ENCODE measurements at places on chromosomes 4 and X.

DNA sequence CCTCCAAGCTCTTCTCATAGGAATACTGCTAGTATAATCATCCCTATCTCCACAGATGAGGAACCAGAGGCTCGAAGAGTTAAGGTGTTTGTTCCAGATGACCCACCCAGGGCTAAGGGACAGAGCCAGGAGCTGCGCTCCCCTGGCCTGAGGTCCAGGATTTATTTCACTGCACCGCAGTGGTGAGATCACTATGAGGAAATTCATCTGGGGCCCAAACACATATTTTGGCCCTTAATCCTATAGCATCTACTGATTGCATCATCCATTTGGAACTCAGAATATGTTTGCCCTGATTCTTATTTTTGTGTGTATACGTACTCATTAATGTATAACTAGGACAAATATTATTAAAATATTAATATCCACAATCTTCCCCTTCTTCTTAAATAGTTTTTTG, 100.1 kb upstream of the RBPJ start:
- DNase-seq: no peak

- DNase-seq: no peak
These were observed 140.5 kb upstream of the RAPGEF2 start for GRCh38 chr4:158962393-158962792.

GRCh38 chr4:41418444-41418843, 119.5 kb upstream of the LIMCH1 start:
- no peak for DNase-seq

DNA sequence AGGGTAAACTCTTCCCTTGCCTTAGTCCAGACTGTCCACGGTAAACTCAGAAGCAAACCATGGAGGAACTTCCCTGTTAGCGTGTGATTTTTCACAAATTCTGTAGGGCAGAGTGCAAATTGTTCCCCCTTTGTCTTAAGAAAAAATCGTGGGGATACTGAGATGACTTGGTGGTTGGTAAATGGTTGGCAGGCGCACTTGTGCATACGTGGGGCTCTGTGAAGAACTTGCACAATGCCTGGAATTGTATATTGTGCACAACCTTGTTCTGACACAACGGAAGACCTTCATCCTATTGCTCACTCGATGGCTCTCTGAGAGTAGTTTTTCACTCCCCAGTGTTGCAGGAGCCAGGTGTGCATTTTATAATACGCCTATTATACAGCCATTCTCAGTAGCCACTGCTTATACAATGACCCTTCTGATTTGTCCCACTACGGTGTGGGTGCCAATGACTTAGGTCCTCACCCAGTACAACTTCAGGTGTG, 150.0 kb downstream of the SPRY1 start:
- DNase-seq: no peak

DNA sequence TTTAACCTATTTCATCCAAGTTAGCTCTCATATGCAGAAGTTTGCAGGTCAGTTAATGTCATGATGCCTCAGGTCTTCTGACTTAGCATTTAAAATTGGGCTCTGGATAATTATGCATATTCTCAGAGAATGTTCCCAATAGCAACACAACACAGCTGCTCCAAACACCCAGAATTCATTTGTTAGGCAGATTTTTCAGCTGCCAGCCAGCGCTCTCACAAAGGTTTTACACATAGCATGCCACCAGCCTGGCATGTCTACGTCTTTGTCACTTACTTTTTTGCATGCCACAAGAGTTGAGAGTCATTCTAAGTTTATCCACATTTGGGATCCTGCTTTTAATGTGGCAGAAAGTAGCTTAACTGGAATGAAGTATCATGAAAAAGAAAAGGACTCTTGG, 84.8 kb downstream of the LIMCH1 start:
- DNase-seq: peak; percentile 22

- DNase-seq: no peak
These were observed 181.4 kb downstream of the AMELX start for GRCh38 chrX:11474576-11474975.

- no peak for DNase-seq
These were observed 189.7 kb downstream of the PDGFC start for GRCh38 chr4:156781852-156782251.

DNA sequence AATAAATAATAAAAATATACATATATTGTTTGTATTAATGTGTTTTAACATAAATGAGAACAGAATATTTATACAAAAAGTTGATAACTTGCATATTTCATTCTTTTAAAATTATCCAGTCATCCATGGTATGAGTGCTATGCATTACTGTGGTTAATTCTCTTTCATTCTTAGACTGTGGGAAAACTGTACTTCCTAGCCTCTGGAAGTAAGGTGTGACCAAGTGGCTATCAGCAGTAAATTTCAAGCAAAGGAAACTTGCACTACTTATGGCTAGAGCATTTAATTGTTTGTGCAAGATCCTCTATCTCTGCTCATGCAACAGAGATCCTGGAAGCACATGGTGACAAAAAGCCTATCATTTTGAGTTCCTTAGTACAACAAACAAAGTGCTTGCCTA, 1054.5 kb upstream of the PABPC4L start:
- DNase-seq: no peak

GRCh38 chrX:25337841-25338240, 322.1 kb upstream of the ARX start:
- DNase-seq: no peak

- no peak for DNase-seq
These were observed 249.8 kb upstream of the AADAT start for GRCh38 chr4:170339522-170339921.

DNA sequence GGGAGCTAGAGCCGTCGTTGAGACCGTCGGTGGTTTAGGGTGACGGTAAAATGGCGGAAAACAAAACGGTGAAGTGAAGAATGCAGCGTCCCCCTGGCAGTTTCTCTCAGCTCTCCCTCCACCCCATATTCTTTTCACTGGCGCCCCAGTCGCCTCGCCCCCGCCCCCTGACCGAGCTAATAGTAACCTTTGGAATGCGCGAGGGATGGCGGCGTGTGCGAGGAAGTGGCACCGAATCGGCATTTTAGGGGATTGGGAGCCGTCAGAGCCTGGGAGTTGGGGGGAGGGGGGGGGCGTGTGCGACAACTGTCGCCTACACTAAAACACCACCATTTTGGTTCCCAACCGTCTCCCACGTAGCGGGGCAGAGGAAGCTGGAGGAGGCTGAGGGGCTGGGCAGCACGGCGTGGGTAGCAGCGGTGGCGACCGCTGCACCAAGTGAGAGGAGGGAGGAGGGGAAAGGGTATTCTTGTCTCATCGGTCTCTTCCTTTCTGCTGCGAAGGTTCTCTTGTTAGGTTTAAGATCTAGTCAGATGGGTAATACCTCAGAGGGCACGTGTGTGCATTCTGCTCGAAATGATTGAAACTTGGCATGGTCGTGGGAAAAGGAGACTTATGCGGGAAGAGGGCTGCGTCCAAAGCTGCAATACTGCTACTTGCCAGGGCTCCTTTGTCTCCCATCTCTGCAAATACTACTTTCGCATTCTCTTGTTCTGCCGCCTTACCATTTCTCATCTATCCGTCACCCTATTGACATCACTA, 840 bp downstream of the ZNF711 start:
- no peak for DNase-seq

GRCh38 chr4:78654807-78655206, 103.2 kb downstream of the ANXA3 start:
- DNase-seq: no peak

DNA sequence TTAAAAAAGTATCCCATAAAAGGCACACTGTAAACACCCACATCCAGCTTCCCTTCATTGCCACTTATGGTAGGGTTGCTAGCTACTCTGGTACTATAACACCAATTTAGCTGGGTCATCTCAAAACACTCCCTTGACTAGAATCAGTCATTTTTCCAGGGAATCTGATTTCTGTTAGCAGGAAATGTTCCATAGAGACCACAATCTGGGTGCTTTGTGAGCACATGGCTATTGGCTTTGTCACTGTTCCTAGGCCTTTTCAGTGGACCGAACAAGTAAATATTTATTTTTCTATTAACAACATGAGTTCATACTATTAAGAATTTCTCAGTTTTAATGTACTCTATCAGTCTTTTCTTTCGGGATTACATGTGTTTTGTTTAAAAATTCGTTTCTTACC, 404.7 kb upstream of the GNPDA2 start:
- no peak for DNase-seq

GRCh38 chr4:122346036-122346435, 32.8 kb upstream of the ADAD1 start:
- DNase-seq: no peak

- no peak for DNase-seq
These were observed 60.5 kb downstream of the TBC1D14 start for GRCh38 chr4:6969826-6970800.

GRCh38 chr4:6383929-6384328, 88.5 kb downstream of the PPP2R2C start:
- no peak for DNase-seq

All from anterior cingulate cortex (tissue), 58 donors.